ENCODE measurements at places on chromosomes 4 and X.

GRCh38 chr4:105895583-105896460, 551 bp downstream of the NPNT start:
- DNase-seq: no peak

DNA sequence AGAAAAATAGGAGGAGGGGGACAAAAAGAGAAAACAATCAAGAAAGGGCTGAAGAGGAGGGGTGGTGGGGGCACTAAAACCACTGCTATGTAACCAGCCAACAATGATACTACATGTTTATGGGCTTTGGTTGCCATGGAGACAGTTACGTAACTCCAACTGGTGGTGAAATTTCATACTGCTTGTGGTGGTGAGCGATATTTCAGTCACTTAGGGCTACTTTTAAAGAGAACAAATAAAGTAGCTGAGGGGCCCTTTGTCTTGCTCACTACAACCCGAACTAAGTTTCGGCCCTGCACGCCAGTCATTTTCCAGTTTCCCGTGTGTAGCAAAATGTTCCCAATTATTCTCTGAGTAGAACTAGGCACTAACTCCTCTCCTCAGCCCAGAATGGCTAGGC, 275.2 kb upstream of the EDA2R start:
- peak; percentile 45 for DNase-seq

GRCh38 chrX:136731798-136732197, 48.9 kb downstream of the ARHGEF6 start:
- no peak for DNase-seq

- DNase-seq: no peak
Observed at GRCh38 chr4:182978152-182978827, 61.1 kb upstream of the DCTD start.

Measured in T1000 (cell line).